ENCODE measurements at places on chromosomes 7 and 10.

- no peak for DNase-seq
These were observed 137.9 kb downstream of the DIP2C start for GRCh38 chr10:551373-552252.

GRCh38 chr7:43537765-43538403 lies 45.0 kb upstream of the STK17A start:
- DNase-seq = peak; percentile 53

DNA sequence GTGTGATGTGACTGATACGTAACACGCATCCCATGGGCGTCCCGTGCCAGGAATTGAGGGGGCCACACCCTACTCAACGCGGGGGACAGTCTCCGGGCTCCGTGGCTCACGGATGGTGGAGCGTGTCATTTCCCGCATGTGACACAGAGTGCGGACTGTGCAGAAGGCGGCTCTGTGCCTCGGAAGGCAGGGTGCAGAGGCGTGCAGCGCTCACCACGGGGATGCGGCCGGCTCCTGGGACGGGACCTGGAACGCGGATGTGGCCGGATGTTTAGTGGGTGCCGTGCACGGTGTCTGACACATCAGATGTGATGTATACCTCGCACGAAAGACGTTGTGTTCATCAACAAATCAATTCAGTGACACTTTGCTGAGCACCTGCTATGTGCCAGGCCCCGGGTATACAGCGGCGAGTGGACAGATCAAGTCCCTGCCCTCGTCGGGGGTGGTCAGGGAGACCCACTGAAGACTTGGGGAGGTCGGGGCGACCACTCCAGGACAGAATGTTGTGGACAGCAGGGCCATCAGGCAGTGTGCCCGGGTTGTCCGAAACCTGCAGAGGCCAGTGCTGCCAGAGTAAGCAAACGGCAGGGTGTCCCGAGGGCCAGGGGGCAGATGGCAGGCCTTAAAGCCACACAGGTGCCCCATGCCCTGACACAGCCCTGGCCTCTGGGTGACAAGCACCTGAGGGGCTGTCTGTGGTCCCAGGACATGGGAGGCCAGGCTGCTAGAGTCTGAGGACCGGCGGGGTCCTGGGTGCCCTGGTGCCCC lies 38.1 kb downstream of the MICALL2 start:
- no peak for DNase-seq

DNA sequence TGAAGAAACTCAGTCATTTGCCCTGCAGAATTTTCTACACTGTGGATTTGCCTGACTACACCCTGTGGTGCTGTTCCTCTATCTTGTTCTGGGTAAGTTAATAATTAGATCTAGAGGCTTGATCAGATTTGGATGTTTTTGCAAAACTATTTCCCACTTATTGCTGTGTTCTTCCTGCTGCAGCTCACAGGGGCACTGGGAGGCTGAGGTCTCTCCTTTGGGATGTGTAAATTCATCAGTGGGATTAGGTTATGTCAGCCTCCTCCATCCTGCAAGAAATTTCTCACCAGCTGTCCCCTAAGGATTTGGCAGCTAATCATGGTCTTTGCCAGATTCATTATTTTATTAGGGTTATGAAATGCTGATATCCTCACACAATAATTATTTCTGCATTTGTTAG lies 148.1 kb upstream of the ZNF32 start:
- no peak for DNase-seq

DNA sequence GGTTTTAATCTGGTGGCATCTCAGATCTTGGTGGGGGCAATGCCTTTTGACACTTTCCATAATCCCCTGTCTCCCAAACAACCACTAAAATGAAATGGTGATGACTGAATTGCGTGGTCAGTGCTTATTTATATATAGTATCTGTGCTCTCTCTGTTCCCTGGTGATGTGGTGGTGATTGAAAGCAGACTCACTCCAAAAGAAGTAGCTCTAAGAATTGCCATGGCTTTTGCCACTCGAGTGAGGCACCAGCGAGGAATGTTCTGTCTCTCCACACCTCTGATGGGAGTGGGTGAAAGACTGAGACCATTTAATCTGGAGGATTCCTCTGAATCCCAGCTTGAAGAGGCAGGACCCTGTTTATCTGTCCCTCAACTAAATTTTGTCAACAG lies 2.8 kb downstream of the DUSP5 start:
- DNase-seq = peak; percentile 92
